ENCODE measurements at places on chromosomes 7 and 10.

DNA sequence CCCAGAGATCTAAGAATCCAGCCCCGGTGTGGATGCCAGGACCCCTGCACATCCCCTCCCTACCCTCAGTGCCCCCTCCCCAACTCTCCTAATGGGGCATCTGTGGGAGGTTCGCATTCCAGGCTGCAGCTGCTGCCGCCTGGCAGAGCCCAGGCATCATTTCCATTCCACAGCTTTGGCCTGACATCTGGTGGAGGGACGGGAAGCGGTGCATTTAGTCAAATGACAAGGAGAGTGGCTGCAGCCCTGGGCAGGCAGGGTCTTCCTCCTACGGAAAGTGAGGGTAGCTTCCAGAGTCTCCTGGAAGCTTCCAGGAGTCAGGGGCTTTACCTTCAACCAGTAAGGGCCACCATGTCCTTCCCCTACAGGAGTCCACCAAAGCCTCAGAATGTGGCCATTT lies 30.8 kb downstream of the PRLHR start:
- DNase-seq = peak; percentile 35

- DNase-seq = no peak
These were observed 4.8 kb downstream of the FRAT2 start for GRCh38 chr10:97329766-97330165.

DNA sequence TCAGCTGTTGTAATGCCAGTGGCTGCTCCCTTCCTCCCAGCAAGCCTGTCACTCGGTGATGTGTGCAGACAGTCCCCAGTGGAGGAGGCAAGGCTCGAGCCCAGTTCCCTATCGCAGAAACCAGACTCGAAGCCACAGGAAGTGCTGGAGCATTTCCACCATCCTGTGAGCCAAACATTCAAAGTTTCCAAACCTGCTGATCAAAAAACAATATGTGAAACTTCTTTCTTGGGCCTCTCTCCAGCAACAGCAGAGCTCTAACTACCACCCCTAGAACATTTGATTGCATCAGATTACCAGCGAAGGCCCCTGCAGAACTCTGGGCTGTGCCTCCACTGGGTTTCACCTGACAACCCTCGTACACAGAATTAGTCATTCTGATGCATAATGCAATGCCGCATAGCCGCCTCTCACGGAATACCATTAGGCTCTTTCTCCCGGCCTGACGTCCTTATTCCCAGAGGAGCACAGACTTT lies 94.0 kb downstream of the ELMO1 start:
- peak; percentile 73 for DNase-seq

DNA sequence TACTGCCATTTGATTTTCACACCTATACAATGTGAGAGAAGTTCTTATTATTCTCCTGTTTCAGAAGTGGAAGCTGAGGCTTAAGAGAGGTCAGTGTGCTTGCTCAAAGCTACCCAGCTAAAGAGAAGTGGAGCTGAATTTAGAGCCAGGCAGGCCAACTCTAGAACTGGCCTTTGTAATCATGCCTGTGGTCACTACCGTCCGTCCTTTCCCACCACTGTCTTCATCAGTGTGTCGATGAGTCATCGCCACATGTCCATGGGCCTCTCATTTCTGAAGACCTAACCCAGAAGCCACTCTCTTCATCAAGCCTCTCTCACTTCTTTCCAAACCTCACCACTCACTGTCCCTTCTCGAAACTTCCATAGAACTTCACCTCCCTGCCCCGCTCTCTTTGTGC lies 237.8 kb downstream of the KIAA1217 start:
- peak; percentile 72 for DNase-seq

DNA sequence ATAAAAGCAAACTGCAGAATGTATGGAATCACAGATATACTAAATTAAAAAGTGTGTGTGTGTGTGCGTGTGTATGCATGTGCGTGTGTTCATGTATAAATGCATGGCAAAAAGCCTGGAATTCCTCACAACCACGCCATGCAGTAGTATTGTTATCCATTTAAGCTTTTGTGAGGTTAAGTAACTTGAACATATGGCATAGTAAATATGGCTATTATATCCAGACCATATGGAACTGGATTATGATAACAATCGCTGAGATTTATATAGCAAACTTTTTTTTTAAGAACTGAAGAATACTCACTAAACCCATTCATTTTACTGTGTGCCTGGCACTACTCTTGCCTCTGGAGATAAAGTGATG lies 22.3 kb upstream of the NANOS1 start:
- no peak for DNase-seq

DNA sequence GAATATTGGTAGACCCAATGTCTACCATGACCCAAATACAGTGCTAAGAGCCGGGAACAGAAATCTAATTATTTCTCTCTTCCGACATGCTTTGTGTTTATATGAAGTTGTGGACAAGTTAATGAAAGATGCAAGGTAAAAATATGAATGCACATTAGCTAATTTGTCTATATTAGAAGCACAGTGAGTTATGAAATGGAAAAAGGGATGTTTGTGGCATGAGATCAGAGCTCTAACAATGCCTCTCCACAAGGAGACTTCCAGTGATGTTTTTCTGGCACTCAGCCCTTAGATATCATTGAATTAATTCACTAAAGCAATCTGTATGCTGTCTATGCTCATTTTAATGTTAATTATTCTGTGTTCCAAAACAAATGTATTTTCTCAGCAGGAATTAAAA lies 897.2 kb downstream of the CNTNAP2 start:
- peak; percentile 84 for DNase-seq

GRCh38 chr10:95454940-95455339 lies 106.2 kb downstream of the SORBS1 start:
- DNase-seq = no peak

GRCh38 chr10:93434991-93435491 lies 47.1 kb downstream of the MYOF start:
- no peak for DNase-seq

DNA sequence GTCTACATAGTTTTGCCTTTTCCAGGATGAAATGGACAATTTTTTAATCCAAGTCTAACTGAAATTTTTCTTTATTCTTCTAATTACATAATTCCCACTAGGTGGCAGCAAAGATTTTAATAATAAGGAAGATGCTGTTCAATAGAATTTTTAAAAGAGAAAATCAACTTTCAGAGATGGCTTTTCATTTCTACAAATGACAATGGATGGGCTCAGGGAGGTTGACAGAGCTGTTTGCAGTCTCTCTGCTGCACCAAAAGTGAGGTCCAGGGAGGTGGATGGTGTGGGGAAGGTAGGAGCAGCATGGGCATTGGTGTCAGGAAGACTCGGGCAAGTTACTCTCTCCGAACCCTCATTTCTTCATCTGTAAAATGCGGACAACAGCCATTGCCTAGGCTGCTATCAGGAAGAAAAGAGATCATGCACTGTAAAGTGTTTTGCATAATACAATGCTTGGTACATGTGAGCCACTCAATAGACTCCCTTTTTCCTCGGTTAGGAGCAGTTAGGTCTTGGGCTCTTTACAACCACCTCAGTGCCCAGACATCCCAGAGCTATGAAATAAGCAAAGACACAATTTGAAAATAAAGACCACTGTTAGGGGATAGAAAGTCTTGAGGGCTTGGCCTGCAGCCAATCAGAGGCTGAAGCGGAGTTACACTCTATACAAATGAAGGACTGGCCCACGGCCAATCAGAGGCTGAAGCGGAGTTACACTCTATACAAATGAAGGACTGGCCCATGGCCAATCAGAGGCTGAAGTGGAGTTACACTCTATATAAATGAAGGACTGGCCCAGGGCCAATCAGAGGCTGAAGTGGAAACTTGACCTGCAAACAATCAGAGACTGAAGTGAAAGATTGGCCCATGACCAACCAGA lies 107.1 kb downstream of the ABLIM1 start:
- peak; percentile 56 for DNase-seq

DNA sequence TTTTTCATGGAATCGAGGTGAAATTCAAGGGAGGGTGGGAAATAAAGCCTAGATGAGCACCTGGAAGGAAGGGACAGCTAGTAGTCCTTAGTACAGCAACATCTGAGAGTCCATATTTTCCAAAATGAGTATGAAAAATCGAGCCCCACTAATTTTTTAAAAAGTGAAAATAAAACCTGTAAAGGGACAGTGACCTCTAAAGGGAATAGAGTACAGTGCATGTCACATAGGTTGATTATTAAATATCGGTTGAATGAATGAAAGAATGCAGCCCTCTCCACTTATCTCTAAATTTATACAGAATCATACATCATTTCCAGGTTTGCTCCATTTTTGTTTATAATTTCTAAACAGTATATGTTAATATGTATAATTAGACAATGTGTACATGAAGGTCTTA lies 1088.5 kb upstream of the GHITM start:
- DNase-seq = no peak

- no peak for DNase-seq
These were observed 104.7 kb downstream of the SORBS1 start for GRCh38 chr10:95456516-95456915.

- no peak for DNase-seq
These were observed 347.5 kb downstream of the GPAM start for GRCh38 chr10:111836064-111836463.

DNA sequence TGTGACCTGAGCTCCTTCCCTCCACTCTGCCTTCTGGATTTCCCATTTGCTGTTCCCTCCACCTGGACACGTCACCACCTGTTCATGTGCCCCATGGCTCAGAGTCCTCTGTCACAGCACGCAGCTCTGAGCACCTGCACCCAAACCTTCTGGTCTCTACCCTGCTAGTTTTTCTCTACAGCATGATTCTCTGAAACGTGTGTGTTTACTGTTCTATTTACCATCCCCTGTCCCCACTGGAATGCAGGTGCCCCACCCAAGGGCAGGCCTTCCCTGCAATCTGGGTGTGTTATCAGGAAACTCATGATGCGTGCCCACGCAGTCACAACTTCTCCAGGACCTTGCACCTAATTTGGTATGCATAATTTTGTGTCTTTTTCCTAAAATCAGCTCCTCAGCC lies 284.4 kb upstream of the IGFBP3 start:
- no peak for DNase-seq

GRCh38 chr7:5590596-5591277 lies 167.1 kb upstream of the TNRC18 start:
- no peak for DNase-seq

DNA sequence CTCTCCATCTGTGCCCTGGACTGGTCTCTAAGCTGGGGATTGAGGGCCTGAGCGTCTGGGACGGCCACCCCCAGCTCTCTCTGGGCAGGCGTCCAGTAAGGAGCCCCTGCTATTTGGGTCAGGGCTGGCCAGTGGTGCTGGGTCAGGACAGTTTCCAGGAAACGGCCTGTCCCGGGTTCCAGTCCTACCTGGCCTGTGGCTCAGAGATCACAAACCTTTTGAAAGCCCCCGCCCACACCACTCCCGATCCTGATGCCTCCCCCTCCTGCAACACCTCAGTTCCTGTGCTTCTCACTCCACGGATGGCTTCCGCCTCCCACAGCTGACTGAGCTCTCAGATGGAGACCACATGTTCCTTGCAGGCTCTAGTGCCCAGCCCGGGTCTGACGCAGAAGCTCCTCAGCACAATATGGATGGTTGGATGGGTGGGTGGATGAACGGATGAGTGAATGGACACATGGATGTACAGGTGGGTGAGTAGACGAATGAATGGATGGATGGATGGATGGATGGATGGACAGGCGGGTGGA lies 91.7 kb upstream of the PDGFA start:
- DNase-seq = no peak

- DNase-seq = peak; percentile 3
These were observed 123.7 kb upstream of the ADAM12 start for GRCh38 chr10:126511917-126512479.

GRCh38 chr10:71727738-71728737 lies 8.5 kb upstream of the C10orf105 start:
- peak; percentile 20 for DNase-seq

- no peak for DNase-seq
These were observed 22.0 kb downstream of the ADGRA1 start for GRCh38 chr10:133109711-133110110.

- DNase-seq = no peak
These were observed 150.9 kb downstream of the UBE2H start for GRCh38 chr7:129801882-129802281.
